Osteoblast (primary cell): ENCODE measurements at places on chromosomes 2 and 18. TPM values are rescaled to one million over a fixed set of nuclear protein-coding genes. Genes with fewer than 3 reads are reported as not detected.
A peak's percentile ranks its signal among the peaks of the same experiment; 100 is the strongest.

- DNase-seq = no peak
These were observed 67.9 kb downstream of the SLC9A4 start for GRCh38 chr2:102540882-102541281.

DNA sequence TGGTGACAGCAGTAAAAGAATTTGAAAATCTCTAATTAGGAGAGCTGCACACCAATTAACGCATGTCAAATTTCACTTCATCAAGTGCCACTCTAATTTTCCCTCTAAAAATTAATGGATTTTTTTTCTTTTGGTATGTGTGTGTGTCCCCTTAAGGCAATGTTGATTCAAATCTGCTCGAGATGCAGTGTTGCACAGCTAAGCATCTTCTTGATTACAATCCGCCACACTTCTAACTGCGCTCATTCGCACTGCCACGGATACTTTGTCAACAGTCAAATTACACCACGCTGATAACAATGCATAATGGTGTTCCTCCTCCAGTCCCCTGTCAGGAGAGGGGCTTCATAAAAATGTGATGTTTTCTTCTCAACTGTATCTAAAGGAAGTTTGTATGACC is 261.4 kb downstream of the MEIS1 start:
- DNase-seq = no peak

- DNase-seq = no peak
These were observed 2.8 kb downstream of the NTSR2 start for GRCh38 chr2:11667194-11667593.

DNA sequence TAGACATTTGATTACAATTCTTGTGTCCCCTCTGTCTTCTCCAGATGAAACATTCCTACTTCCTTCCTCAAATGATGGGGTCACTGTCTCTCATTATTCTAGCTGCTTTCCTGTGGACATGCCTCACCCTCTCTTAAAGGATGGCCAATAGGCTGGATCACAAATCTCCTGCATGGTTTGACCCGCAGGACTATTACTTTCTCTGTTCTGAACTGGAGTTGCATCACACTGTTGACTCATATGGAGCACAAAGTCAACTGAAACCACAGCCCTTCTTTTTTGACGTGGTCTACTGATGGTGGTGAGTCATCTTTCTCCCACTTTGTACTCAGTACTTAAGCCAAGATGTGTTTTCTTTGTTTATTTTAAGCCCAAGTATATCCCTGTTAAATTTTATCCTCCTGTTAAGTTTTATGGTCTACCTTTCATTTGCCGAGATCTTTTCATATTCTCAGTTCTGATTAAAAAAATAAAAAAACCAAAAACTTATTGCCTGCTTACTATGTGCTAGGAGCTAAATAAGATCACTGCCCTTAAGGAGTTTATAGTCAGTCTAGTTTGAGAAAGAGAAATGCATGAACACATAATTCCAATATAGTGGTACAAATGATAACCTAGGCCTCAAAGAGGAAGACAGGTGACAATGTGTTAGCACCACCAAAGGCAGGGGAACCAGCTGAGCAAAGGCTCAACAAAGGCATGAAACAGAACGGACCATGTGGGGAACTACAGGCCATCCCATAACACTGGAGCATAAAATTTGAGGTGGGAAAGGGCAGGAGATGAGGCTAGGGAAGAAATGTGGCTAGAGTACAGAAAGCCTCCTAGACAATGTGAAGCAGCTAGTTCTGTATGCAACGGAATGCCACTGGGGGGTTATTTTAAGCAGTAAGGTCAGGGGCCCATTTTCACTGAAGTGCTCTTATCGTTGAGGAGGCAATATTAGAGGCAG is 67.6 kb upstream of the ZFP36L2 start:
- DNase-seq = peak; percentile 98

- no peak for DNase-seq
These were observed 257.1 kb upstream of the NRXN1 start for GRCh38 chr2:51289045-51289444.

DNA sequence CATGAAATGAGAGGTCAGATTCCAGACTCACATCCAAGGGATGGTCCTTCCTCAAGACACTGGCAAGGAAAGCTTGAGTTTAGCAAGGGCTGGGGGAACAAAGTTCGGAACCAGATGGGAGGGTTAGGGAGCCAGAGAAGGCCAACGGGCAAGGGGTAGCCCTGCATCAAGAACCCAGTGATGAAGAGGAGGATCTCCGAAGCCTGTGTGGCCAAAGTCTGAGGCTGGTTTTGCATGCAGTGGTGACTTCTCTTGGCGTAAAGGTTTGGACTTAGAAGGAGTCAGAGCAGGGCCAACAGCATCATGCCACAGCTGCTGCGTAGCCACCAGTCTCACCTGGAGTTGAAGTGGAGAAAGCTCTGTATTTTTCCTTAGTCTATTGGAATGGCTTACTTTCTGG is 123.5 kb upstream of the ALPP start:
- DNase-seq = no peak

DNA sequence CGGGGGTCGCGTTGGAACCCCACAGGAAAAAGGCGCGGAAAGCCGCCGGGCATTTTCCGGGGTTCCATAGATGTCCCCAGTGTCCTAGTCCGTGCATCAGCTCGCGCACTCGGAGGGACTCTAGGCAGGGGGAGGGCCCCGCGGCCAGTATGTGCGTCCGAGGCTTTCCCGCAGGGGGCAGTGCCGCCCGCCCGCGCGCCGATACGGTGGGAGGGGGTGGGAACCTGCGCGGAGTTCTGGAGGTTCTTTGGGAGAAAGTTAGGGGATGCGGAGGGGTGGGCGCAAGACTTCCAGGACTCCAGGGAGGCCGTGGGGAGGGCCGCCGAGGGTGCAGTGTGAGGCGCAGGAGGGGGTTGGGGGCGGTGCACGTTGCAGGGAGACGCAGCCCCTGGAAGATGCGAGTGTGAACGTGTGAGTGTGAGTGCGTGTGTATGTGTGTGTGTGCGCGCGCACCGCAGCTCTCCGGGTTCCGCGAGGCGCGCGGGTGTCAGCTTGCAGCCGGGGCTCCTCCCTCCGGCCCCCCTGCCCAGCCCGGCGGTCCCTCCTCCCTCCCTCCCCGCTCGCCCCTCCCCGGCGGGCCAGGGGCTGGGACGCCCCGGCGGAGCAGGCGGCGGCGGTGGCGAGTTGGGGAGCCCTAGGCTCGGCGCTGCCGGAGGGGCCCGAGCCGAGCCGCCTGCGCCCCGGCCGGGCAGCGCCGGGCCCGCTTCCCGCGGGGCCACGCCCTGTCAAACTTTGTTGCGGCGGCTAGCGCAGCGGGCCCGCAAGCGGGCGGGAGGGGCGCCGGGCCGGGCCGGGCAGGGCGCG is at the start of gene TCF7L1:
Gene TCF7L1 (plus strand): TSS at position 559 of the 804 bp plus-strand sequence. CDS start 293 bp downstream, outside the sequence.
- DNase-seq = peak; percentile 99

- DNase-seq = peak; percentile 89
These were observed 81.5 kb downstream of the PRPF40A start for GRCh38 chr2:152635635-152636298.

- DNase-seq = no peak
These were observed 12.7 kb upstream of the CDK15 start for GRCh38 chr2:201793631-201794030.

- peak; percentile 83 for DNase-seq
These were observed 1.6 kb downstream of the SH3BP4 start for GRCh38 chr2:234953116-234954031.

- no peak for DNase-seq
These were observed 188.0 kb downstream of the CDH7 start for GRCh38 chr18:65938592-65939372.

- no peak for DNase-seq
These were observed 269.4 kb downstream of the GBX2 start for GRCh38 chr2:235898766-235899165.

- DNase-seq = no peak
These were observed 605.6 kb upstream of the SETBP1 start for GRCh38 chr18:44075038-44075437.

- DNase-seq = no peak
These were observed 12.9 kb downstream of the CCL20 start for GRCh38 chr2:227826563-227826962.

DNA sequence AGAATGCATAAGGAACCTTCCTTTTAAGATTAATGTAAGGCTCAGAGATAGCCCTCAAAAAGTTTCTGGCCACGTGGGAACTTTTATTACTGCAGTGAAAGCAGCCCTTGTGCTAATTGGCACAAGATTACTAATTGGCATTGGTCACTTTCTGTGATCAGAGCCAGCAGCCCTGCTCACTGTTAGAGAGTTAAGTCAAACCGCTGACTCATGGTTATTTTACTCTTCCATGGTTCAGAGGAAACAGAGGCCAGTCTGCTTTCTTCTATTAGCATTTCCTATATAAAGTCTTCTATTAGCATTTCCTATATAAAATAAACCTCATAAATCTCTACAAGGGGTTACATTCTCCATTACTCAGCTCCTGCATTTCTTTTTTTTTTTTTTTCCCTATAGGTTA is 1.5 kb upstream of the SLC35G4 start:
- peak; percentile 23 for DNase-seq

DNA sequence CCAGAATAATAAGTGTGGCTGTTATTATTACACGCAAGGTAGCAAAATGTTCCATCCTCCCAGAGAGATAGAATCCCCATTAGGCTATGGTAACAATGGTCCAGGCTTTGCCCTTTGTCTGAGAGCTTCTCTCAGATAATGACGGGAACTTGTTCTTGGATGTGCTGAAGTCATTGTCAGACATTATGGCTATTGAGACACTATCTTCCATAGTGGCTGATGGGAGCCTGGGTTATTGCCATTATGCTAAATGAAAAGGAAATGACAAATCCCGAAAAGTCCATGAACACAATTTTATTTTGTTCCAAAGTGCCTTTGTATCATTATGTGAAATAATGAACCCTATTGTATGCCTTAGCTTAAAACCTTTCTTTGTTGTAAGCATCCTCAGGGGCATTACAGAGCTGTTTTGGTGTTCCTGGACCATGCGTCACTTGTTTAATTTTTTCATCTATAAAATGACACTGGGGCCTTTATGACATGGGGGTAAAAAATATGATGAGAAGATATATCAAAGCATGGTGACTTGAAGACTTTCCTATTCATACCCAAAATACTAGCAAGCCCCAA is 218.5 kb downstream of the KCNS3 start:
- DNase-seq = no peak

- no peak for DNase-seq
These were observed 383.7 kb downstream of the XIRP2 start for GRCh38 chr2:167271932-167272331.

DNA sequence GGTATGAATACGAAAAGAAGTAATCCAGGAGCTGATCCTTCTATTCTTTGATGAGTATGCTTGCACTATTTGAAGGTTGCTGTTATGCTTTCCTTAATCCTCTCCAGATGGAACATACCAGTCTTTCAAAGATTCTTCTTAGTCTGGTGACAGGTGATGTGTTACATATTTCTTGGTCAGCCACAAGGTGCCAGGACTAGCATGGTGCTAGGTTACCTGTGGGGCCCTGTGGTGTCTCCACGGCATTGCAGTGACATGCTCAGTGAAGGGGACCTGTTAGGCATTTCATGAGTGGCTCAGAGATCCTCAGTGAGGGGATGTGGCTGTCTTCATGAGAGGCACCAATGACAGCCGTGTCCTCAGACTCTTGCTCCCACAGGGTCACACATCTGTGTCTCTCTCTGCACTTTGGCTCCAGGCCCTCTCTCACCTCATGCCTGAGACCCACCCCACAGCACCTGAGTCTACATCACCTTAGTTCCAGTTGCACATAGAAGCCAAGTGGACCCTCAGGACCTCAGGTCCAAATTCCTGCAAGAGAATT is 13.1 kb upstream of the RAB31 start:
- DNase-seq = no peak

DNA sequence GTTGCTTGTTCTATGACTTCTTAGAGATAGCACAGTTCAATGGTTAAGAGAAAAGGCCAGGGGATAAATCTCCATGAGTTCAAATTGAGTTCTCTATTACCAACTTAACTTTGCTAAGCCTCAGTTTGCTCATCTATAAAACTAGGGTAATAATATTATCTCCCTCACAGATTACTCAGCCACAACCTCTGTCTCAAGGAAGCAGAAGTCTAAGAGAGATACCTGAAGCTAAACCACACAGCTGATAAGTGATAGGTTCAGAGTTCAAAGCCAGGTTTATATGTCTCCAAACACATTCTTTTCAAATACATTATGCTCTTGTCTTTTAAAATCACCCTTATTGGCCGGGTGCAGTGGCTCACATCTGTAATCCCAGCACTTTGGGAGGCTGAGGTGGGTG is 287.7 kb downstream of the NBAS start:
- DNase-seq = no peak

DNA sequence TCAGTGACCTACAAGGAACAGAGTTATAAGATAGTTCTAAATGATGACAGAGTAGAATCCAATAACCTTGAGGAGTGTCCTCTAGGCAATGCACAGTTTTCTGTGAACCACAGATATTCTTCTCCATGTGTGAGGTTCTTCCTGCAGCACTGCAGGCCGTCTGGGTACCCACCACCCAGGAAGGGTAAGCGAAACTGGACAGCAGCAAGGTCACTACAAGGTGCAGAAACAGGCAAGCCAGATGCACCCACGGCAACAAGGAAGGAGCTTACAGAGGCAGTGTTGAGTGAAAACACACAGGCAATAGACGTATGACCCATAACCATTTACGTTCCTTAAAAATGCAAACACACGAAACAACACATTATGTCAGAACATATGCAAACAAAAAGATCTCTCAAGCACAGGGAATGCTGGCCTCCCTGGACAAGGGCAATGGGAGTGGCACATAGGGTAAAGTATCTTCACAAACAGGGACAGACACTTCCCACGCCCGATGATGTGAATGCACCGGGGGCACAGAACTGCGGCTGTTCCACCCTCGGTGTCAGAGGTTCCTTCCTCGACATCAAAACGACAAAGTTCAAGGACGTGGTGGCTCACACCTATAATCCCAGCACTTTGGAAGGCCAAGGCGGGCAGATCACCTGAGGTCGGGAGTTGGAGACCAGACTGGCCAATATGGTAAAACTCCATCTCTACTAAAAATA is 84.1 kb downstream of the NDUFA10 start:
- DNase-seq = peak; percentile 76

DNA sequence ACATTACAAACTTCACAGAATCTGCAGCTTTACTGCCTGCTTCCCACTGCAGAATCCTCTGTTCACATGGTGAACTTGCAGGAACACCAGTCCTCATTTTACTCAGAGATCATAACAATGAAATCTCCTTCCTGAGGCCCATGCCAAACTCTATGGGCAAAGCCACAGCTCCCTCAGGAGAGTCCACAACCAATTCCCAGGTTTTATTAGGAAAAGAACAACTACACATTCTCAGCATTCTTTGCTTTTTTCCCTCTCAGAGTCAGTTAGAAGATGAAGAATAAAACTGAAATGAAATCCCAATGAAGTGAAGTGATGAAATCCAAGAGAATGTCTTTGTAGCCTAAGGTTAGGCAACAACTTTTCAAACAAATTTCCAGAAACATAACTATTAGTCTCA is 233.7 kb downstream of the DSEL start:
- peak; percentile 32 for DNase-seq

DNA sequence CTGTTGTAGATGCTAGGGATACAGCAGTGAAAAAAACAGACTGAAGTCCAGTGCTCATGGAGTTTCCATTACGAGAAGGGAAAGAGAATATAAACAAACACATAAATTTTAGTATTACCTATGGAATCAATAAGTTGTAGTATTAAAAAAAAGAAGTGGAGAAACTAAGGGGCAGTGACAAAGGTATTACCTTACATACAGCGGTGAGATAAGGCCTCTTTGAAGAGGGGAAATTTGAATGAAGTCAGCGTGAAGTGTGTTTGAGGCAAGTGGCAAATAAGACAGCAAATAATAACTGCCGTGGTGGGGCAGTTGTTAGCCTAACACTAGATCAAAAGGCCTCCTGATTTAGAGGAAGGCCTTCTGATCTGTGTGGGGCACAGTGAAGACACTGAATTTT is 57.9 kb downstream of the TLK1 start:
- DNase-seq = no peak

COBLL1 gene
- 10.9 and 17.4 TPM in 2 replicates for total RNA-seq

MITD1 gene
- total RNA-seq = 18.3 and 19.5 TPM in 2 replicates

KDSR gene
- 46.3 and 53.0 TPM in 2 replicates for total RNA-seq

MYO1B gene
- 229 and 246 TPM in 2 replicates for total RNA-seq

PROKR1 gene
- total RNA-seq = not detected in 2 replicates

UGT1A1 gene
- total RNA-seq = not detected in 2 replicates
